ENCODE measurements at places on chromosomes 6 and 20.

GRCh38 chr20:36574366-36575135, 1.2 kb downstream of the TGIF2 start:
- DNase-seq = peak; percentile 63

GRCh38 chr20:57589728-57590484, 29.0 kb downstream of the PCK1 start:
- DNase-seq = no peak

- no peak for DNase-seq
Measured at GRCh38 chr20:45461225-45461624, 8.3 kb upstream of the WFDC2 start.

DNA sequence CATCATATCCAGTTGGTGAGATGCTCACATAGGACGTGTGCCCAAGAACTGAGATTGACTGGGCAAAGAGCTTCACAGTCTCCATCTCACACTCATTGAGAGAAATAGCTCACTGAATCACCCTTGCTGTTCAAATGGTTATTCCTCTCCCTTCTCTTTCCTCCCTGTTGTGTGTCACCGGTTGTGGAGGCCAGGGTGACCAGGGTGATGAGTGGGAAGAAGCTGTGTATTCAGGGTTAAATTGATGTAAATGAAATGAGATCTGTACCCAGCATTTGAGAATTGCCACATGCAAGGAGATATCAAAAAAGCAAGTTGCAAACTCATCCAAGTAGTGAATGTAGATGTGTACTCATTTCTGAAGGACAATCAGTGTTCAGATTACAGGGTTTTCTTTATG, 36.6 kb upstream of the VAPB start:
- DNase-seq = peak; percentile 50

DNA sequence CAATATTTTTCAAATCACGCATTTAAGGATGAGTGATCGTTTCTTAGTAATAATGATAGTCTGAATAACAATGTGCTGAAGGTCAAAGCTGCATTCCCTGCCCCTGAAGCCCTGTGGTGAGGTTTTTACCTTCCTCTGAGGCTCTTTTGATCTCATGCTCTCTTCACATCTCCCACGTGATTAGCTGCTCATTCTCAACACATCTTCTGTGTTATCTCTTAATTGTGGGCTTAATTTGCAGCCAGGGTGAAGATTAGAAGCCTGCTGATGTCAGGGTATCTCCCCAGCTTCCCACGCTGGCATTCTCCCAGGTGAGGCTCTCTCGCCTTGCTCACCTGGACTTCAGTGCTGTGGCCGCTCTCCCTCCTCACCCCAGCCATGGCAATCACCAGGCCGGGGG, 109.7 kb upstream of the FOXQ1 start:
- no peak for DNase-seq

DNA sequence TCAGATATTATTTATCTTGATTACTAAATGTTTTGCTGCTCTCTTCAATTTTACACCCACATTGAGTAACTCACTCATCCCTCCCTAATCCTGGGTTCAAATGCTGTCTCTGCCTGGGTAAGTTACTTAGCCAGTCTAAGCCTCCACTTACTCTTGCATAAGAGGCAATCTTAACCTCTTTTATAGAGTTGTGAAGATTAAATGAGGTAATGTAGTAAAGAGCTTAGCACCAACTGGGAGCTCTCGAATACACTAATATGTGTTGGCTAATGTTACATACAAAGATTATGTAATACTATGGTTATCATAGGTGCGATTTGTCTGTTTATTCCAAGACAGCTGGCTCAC, 134.4 kb upstream of the STMND1 start:
- no peak for DNase-seq

- DNase-seq = no peak
Measured at GRCh38 chr6:149716181-149716963, 1.5 kb downstream of the LATS1 start.

- DNase-seq = no peak
Measured at GRCh38 chr6:34204693-34205092, 32.0 kb upstream of the HMGA1 start.

- DNase-seq = no peak
Measured at GRCh38 chr6:138897031-138897430, 91.0 kb downstream of the REPS1 start.

- peak; percentile 78 for DNase-seq
Measured at GRCh38 chr20:44215125-44215524, 4.6 kb upstream of the OSER1 start.

- no peak for DNase-seq
Measured at GRCh38 chr20:37342231-37343177, 3.4 kb upstream of the SRC start.

GRCh38 chr6:53042112-53042511, 23.1 kb upstream of the FBXO9 start:
- no peak for DNase-seq

DNA sequence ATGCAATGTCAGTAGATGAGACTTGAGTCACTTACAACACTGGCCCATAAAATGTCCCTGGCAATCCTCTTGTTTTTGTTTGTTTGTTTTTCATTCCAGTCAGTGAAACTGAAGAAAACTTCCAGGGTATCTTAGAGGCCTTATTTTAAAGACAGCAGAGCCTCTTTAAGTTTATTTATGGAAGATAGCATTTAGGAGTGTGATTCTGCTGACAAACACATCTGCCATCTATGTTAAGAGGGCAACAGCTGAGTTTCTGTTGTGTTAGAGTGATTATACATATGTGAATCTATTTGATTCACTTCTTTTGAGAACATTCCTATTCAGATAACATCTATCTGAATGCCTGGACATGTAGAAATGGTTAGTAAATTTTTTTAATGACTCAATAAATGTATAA, 812.6 kb downstream of the TENT5A start:
- DNase-seq = no peak

DNA sequence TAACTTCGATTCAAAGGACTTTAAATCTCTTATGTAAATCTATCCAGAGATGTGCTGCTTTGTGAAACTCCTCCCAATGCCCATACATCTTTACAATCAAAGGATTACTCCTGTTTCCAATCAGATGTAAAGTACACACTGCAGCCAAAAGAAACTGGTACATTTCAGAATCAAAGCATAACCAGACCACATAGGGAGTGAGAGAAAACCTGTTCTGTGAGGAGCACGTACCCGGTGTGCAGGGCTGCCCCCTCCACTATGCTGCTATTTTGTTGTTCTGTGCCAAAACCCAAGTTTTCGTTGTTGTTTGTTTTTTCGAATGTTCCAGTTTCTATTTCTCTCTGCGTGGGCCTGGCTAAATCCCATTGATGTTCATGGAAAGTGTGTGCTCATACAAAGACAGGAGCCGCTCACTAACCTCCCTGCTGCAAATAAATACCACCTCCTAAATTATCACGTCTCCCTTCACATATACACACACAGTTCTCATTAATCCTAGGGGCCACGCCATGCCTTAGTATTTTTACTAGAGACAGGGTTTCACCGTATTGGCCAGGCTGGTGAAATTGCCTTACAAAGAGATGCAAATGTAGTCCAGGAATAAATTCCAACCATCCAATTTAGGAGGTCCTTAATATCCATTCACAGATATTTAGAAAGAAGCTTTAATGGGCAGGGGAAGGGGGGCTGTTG, 52.9 kb downstream of the ATP9A start:
- DNase-seq = no peak

- DNase-seq = peak; percentile 14
Measured at GRCh38 chr20:4848041-4848440, 126.3 kb downstream of the PRND start.

- DNase-seq = peak; percentile 77
Measured at GRCh38 chr20:57698116-57698866, 11.5 kb downstream of the PMEPA1 start.

GRCh38 chr6:70375882-70376281, 37.4 kb upstream of the FAM135A start:
- no peak for DNase-seq

GRCh38 chr6:81950877-81951276, 198.4 kb upstream of the TENT5A start:
- no peak for DNase-seq

DNA sequence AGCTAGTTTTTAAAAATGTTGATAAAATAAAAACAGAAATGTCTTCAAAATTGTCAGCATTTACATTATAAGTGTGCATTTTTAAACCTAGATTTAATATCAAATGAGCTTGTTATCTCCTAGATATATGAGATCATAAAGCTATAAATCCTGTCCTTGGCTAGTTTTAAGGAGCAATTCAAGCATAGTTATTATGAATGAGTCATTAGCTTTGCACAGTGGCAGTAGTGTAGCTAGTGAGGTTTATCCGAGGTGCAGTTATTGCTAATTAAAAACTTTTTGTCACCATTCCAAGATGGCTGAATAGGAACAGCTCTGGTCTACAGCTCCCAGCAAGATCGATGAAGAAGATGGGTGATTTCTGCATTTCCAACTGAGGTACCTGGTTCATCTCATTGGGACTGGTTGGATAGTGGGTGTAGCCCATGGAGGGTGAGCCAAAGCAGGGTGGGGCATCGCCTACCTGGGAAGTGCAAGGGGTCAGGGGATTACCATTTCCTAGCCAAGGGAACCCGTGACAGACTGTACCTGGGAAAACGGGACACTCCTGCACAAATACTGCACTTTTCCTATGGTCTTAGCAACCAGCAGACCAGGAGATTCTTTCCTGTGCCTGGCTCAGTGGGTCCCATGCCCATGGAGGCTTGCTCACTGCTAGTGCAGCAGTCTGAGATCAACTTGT, 108.8 kb upstream of the SYNCRIP start:
- no peak for DNase-seq

DNA sequence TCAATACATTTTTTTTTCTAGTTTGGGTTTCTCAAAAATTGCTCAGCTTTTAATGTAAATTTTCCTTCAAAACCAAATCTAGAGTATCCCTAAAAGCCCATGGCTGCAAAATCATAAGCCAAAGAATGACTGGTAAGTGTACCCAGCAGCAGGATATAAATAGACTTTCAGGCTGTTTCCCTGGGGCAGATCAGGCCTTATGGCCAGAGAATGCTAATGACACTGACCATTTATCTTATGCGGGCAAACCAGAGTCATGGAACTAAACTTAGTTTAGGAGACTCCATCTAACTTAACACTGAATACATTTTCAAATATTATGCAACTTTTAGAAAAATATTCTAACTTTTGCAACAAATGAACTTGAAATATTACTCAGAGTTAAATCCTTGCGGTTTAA, 7.4 kb downstream of the OSER1 start:
- no peak for DNase-seq

- DNase-seq = no peak
Measured at GRCh38 chr6:160995271-160995670, 3.7 kb downstream of the MAP3K4 start.

DNA sequence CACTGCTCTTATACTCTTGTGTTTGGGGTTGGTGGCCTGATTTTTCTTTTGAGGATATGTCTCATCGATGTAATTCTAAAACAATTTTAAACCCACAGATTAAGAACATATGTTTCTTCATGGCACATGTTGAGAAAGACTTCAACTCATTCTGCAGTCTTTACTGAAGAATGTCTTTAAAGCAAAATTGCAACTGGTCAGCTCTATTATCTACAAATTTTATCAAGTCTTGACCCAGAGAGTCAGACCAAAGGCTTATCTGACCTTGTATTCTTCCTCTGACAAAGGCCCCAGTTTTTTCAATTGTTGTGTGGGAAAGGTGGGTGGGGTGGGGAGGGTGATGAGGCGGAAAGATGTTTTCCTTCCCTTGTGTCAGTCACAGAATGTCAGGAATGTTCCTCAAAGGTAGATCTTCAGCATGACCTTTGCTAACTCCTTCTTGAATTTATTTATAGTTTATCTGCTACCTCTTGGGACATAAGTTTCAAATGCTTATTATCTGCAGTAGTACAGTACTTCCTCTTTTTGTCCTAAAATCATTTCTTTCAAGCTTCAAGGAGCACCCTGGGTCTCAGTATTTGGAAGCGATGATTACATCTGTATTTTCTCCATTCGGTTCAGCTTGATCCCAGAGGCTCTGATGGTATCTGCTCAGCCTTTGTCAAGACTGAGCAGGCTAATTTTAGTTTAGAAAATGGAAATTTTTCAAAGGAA, 63.2 kb upstream of the TIAM2 start:
- no peak for DNase-seq

DNA sequence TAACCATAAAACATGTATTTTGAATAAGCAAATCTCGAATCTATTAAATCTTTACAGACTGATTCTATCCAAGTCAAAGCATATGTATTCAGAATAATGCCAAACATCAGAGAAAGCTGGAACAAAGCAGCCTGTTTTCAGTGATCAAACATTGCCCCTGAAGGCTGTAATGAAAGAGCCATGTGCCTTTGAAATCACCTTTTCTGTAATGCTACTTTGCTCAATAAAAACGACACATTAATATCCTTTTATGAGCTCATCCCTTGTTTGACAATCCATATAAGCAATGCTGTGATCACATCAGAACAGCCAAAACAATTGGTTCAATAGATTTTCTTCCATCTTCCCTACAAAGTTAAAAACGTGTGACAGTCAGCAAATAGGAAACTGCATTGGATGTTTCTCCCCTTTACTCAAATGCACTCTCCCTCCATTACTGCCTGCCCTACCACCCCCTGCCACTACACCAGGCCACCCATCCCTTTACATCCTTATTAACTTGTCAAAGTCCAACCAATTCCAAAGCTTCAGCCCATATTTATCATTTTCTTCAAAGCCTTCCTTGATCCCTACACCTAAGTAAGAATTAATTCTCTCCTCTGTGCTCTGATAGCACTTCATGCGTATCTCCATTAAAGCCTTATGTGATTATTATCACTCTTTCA, 42.0 kb downstream of the THEMIS start:
- DNase-seq = no peak

DNA sequence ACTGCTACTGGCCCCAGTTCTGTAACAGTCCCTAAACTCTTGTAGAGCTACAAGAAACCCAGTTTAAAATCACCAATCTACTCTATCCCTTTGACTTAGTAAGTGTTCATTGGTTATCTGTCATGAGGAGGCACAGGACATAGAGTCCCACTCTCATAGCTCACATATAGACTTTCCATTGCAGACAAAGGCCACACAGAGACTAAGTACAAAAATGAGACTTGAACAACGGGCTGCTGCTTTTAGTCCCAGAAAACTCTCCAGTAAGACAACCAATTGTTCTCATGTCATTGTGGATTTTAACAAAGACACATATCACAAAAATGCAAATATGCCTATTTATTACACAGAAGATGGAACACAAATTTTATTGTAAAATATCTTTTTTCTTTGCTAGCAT, 197.4 kb downstream of the PTPRK start:
- no peak for DNase-seq

DNA sequence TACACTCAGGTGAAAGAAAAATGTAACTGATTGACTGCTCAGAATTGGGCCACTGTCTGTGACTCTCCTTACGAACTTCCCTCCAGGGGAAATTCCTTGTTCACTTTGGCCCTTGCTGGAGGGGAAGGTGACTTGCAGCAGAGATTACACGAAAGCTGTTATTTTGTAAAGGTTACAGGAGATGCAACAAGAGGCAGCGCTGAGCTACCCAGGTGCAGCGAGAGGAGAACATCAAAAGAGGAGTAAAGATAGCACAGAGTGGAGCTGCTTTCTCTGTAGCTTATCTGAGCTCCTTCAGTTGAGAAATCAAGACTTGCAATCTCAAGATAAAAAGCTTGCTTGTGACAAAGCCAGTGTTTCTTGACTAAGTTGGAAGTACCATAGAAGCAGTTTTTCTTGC, 144.6 kb downstream of the ARHGAP18 start:
- no peak for DNase-seq

Measured in stimulated activated CD8-positive, alpha-beta memory T cell treated with anti-CD3 and anti-CD28 coated beads, Interleukin-4, amount 100 ng/mL, for 48 hours (primary cell).